ENCODE measurements at places on chromosomes 12 and 14.
A peak's percentile ranks its signal among the peaks of the same experiment; 100 is the strongest.

DNA sequence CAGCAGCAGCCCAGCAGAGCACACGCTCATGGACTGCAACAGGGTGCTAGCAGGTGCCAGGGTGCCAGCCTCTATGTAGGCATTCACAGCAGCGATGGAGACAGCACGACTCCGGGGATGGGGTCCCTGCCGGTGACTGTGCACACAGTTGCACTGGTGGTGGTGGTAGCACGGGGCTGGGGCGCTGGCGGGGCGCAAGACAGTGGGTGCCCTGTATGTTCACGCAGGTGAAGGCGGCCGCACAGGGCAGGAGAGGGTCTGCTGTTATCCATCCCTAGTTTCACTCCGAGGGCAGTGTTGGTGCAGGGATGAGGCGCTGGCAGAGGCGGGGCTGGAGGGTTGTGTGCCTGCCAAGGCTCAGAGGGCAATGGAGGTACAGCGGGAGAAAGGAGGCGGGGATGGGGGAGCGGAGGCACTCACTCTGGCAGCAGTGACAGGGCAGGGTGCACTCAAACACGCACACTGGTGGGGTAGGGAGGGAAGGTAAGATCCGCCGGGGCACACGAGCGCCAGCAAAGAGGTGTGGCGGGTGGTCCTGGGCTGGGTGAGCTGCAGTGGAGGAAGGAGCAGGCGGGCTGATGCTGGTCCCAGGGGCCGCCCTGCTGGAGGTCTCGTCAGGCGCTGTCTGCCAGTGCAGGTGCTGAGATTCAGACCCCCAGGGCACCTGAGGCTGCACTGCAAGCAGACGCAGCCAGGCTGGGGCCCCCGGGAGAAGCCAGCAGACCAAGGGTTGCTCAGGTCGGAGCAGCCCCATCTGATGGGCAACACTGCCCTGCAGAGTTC is 76.7 kb downstream of the GALC start:
- no peak for DNase-seq

GRCh38 chr12:108831309-108831991 is 25.9 kb downstream of the SSH1 start:
- no peak for DNase-seq

DNA sequence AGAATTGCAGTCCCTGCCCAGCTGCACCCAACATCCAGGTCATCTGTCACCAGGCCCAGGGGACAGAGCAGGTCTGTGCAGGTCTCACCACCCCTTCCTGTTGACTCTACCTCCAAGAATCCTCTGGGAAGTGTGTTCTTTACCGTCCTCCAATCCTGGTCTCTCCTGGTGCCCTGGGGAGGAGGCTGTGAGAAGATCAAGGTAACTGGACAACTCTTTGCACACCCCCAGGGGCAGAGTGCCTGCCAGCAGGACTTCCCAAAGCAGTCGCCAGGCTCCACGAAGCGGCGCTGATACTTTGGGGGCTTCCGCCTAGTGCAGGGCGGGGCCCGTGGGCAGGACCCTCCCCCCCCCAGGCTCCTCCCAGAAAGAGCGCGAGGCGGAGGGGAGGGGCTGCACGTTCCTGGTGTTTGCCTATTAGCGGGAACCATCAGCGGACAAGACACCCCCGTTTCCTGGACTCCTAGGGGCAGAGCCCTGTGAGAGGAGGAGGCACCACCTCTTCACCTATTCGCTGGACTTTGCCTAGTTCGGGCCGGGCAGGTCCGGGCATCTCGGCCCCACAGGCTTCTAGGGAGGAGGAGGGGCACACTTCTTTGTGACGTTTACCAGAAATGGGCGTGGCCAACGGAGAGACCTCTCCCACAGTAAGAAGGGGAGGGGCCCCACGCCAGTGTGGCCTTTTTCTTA is 918.0 kb downstream of the AACS start:
- DNase-seq, result no peak

- peak; percentile 35 for DNase-seq
Measured at GRCh38 chr12:19530637-19531023, 91.3 kb downstream of the AEBP2 start.

DNA sequence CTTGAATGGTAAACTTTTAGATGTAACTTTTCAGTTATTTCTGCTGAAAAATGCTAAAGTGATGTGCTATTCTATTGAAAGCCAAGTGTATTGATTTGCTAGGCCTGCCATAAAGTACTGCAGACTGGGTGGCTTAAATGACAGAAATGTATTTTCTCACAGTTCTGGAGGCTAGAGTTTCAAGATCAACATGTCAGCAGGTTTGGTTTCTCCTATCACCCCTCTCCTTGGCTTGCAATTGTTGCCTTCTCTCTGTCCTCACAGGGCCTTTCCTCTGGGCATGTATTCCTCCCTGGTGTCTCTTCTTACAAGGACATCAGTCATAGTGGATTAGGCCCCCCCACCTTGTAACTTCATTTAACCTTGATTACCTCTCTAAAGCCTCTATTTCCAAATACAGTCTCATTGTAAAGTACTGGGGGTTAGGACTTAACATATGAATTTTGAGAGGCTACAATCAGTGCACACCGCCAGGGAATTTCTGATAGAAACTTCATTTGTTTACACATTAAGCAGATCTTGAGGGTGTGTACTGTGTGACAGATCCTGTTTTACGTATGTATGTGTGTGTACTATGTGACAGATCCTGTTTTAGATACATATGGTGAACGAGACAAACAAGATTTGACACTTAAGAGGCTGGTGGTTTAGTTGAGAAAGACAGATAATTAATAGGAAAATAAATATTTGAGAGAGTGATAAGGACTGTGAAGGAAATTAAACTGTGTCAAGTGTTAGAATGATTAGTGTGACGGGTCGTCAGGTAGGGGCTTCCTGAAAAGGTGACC is 49.5 kb downstream of the ADIPOR2 start:
- no peak for DNase-seq

DNA sequence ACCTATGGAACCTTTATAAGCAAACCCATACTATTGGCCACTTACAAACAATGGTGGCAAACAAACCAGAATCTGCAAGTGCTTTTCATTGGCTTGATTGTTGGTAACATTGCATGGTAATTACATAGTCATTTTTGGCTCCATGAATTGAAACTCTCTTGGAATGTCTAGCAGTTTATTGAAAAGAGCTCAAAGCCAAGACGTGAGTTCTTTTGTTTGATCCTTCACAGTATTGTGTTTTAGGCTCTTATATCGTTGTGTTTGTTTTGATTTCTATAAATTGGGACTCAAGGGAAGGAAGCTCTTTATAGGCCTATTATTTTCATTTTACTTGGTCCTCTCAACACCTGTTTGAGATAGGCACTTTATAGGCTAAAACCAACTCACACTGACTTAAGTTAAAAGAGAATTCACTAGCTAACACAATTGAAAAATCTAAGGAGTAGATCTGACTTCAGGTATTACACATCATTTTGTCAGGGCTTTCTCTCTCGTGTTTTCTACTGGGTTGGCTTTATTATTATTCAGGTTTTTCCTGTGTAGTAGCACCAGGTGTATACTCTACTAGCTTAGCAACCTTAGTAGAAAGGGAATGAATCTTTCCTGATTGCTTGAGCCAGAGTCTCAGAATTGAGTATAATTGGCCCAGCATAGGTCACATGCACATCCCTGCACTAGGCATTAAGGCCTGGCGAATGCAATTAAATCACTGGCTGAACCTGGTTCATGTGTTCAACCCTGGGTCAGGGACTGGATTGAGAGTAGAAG is 341.4 kb downstream of the RAD51B start:
- DNase-seq, result no peak

- peak; percentile 56 for DNase-seq
Measured at GRCh38 chr14:39267608-39268005, 33.9 kb downstream of the MIA2 start.

DNA sequence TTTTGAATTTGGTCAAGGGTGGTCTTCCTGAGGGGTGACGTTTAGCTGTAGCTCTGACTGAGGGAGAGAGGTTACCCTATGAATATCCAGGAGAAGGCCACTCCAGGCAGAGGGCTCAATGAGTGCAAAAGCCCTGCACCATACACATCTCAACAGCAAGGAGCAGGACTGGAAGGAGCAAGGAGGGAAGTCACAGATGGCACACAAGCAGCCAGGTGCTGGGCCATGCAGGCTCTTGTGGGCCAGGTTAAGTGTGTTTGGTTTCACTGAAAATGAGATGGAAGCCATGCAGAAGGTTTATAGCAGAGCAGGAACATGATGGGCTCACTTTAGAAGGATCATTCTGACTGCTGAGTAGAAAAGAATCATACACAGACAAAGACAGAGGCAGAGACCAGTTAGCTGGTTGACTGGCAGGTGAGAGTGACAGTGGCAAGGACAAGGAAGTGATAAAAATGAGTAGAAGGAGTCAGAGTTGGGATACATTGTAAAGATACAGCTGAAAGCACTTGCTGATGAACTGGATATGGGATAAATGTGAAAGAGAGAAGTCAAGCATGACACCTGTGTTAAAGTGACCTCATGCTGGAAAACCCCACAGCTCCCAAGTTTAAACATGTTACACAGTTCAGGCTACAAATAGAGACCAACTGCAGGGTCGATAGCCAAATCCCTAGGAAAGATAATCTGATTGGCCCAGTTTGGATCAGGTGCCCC is 81.2 kb downstream of the PRKD1 start:
- DNase-seq, result peak; percentile 17

GRCh38 chr14:94768521-94769390 is 1.2 kb downstream of the GSC start:
- no peak for DNase-seq

GRCh38 chr12:39369756-39370155 is 73.2 kb downstream of the KIF21A start:
- no peak for DNase-seq

DNA sequence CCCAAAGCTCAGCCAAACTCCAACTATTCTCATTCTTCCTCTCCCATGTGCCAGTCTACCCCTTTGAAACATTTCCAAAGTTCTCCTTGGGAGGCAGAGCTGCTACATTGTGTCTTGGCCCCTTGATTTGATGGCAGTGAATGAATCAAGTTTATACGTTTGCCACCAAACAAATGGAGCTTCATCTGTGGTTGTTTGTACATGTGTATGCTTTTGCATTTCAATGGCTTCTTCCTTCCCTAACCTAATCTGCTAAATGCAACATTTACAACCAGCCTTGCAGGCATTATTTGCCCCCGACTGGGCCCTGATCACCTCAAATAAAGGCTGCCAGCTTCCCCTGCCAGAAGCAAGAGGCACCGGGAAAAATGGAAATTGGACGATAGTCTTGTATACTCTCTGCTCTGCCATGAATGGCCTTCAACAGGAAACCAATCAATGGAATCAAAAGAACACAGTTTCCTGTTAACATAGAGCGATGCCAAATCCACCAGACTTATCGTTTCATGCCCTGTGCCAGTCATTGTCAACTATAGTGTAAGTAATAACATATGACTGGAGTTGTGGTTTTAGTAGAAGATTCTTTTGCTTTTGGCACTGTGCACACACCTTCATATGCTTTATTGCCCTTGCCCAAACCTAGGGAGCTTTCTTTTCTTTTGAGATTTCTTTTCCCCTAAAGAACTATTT is 97.8 kb downstream of the TMEM30B start:
- DNase-seq, result no peak

DNA sequence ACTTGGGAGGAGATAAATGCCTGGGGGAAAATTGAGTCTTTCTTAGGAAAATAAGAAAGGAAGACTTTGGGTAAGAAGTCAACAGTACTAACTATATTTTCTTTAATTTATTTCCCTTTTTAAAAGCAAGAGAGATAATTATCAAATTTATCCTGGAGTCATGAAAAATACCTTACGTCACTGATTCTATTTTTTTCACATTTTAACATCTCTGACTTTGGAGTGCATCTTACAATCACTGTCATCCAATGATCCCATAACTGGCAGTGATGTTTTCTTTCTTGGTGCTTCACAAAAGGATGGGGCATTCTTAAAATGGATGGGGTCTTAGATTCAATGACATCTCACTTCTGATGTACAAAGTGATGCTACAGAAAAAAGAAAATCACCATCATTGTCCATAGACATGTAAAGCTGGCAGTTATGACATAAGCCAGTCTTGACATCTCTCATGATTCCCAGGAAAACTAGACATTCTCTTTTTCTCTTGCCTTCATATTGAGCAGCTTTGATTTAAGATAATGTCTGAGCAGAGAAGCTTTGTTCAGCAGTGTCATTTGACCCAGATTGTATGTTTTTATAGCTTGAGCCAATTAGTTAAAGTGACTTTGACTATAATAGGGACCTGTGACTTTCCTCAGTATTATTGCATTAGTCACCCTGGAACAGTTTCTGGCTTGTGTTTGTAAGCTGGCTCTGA is 236.2 kb downstream of the EGLN3 start:
- no peak for DNase-seq

- no peak for DNase-seq
Measured at GRCh38 chr14:35412272-35413056, 7.9 kb upstream of the NFKBIA start.

DNA sequence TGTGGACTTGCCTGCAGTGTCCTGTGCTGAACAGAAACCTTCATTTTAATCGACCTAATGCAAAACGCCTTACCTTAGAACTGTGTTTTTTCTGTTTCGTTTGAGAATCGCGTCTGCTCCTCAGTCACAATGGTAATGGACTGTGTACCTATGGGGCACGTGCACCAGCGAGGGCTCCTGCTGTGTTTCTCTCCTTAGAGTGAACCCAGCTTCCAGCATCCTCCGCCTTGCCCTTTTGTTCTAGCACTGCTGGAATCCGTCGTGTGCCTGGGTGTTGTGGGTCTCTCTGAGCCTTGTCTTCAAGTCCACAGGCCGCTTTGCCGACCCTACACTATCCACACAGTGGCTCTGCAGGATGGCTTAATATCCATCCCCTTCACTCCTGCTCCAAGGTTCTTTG is 3.6 kb downstream of the AMN start:
- no peak for DNase-seq

DNA sequence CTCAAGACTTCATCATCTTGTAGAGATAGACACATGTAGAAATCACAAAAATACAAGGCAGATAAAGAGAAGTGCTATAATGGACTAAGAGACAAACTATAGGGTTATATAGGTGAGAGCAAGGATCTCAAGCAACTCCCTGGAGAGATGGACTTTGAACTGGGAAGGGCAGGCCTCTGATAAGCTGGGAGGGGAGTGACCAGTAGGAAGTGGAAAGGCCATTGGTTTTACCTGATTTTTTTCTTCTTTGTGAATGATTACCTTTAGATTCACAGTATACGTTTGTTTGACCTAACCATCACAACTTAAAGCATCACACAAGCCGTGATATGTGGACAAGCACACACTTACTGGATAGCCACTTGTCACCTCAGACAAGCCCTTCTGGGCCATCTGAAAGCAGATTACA is 5.2 kb upstream of the TEP1 start:
- DNase-seq, result no peak

GRCh38 chr12:97778111-97778510 is 315.5 kb downstream of the RMST start:
- no peak for DNase-seq

DNA sequence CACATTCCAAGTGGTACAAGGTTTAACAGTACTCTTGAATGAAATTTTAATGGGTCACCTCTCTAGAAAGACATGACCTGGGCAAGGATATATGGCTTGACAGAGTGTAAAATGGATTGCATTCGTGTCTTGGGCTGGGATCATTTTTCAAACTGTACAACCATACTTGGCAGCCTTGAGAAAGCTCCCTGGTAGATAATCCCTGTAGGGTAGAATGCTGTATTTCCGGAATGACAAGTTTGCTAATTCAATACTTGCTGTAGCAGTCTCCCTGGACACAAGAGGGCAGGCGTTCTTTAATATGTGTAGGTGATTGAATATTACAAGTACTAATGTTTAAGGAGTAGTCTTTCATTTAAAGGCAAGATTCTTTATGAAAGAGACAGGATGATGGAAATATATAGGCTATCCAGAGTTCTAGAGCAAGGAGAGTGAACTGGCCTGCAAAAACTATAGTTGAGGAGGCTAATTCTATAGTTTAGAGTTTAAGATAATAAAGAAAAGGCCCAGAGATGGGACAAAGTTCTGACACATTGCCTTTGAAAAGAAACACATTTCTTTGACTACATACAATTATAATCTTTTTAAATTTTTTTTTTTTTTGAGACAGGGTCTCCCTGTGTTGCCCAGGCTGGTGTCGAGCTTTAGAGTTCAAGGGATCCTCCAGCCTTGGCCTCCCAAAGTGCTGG is 53.4 kb downstream of the PLBD1 start:
- peak; percentile 84 for DNase-seq
